ENCODE measurements at places on chromosomes 1 and 21.

DNA sequence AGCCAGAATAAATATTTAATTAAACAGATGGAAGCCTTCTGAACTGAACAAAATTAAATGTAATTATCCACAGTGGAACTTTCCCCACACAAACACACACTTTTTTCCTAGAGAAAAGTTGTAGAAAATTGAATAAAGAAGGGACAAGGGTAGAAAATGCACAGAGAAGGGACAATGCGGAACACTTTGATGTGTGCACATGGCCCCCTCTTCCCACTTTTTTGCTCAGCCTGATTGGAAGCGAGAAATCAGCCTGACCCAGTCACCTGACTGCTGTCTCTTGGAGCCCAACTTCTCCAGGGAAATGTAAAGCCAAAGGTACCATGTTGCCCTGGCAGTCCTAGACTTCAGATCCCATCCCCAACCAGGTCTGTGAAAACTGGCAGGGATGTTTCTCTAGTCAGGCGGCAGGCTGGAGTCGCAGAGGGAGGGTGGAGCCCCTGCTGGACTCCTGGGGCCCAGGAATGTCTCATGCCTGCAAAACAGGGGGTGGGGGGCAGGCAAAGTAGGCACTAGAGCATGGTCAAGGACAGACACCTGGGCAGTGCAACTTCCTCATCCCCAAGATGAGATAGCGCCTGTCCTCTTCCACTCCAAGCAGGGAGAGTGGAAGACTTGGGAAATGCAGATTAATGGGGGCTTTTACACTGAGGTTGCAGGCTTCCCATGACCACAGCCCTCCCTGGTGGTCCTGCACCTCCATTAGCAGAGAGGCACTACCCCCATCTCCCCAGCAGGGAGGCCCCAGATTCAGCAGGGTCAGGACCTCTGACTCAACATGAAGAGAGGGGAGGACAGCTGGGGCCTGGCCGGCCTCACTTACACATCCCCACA lies 2.8 kb downstream of the CERS2 start:
- no peak for DNase-seq

DNA sequence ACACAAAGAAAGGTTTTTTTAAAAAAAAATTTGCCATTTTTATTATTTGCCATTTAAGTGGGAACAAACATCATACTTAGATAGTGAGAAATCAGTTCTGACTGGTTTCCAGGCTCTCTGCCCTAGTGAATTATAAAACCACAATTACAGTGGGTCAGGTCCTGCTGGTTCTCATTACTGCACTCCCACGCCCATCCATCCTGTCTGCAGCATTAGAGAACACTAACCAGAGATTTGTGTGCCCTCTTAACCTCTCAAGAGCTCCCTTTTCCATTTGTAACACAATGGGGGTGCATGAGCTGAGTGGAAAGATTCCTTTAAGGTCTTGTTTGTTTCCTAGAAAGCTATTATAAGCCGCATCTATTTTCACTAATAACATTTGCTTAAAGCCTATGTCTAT lies 489.3 kb downstream of the AMY1C start:
- peak; percentile 54 for DNase-seq

DNA sequence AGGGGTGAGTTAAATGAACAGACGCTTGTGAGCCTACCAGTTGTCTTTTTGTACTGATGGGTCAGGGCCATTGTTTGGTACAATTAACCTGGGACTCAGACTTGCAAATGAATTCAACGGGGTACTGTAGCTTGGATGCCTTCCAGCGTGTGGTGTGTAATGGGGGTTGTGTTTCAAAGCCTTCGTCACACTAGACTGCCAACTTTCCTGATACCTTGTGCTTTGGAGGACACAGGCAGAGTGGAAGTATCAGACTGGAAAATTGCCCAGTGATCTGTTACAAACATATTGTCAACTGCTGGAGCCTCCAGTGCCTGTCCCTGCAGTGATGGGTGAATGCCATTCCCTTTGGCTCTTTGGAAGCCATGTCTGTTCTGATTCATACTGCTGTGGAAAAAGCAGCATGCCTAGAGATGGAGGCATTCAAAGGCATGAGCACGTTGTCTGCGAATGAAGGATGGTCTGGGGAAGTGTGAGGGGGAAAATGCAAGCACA lies 384.5 kb downstream of the LMX1A start:
- DNase-seq: peak; percentile 57

DNA sequence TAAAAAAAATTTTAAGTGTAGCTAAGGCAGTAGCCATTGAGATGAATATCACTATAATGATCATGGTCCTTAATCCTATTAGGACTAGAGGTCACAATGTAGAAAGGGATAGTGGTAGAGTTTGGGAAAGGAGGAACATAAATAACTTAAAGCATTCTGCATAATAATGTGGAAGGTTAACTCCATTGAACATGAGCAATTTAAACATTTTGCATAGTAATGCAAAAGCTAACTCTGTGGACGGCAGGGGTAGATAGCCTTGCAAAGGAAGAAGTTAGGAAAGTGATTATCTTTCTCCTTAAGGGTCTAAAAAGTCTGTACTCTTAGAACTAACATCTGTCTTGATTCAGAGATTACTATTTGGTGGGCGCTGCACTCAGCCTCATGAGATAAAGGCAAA lies 39.0 kb upstream of the DENND1B start:
- no peak for DNase-seq

DNA sequence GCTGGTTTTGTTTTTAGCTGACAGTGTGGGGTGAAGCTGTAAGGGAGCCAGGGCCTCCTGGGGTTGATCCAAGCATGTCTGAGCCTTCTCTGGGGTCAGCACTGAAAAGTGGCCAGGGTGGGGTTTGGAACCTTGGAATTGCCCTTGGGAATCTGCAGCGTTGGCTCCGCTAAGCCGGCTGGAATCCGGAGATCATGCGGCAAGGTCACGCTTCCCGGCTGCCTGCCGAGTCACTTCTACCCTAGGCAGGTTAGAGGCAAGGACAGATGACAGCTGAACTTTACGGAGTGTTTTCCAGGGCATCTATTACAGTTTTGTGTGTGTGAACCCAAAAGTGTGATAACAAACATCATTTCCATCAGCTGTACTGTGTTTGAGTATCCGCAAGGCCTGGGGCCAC lies 17.1 kb downstream of the ABCG1 start:
- DNase-seq: no peak
